ENCODE measurements at places on chromosomes 13 and 19.

DNA sequence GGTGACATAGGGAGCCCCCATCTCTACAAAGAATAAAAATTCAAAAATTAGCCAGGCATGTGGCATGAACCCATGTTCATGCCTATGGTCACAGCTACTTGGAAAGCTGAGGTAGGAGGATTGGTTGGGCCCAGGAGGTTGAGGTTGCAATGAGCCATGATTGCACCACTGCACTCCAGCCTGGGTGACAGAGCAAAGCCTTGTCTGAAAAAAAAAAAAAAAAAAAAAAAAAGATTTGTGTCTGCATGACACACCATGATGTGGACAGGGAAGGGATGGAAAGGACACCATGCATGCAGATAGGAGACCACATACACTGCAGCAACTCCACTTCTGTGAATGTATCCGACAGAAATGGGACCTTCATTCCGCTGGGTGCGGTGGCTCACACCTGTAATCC is 34.0 kb upstream of the HOMER3 start:
- DNase-seq: no peak

DNA sequence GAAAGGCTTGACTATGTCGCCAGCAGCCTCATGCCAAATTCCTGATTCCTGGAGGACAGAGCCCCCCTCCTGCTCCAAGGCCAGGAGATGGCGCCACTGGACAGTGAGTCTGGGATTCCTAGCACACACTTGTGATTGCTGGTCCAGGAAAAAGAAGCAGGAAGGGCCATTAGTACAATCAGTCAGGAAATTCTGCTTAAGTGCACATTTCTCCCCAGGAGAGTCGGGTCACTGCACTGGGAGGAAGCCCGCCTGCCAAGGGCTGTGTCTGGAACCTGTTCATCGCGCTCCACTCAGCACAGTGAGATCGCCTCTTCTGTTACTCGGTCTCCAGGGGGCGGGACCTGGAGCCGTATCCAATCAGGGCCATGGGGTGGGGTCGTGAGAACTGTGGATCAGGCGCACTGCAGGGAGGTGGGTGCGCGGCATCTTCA is 65.1 kb downstream of the ZNF823 start:
- DNase-seq: no peak

DNA sequence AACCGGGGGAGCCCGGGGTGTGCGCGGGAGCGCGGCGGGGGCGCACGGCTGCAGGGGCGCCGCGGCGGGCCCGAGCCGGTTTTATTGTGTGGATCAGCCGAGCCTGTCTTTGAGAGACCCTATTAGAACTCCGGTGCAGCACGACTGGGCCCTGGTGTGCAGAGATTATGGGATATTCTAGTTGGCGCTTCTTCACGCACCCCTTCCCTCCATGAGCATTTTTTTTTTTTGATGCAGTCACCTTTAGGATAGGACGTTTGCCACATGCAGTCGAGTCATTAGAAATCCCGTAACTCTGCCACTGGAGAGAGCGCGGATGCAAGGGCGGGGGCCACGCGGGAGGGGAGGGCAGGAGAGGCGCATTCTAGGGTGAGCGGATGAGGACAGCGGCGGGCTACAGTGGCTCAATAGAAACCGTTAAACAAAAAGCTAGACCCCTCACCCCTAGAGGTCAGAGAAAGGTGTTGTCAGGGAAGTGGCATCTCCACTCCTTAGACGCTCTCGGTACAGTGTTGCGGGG is 3.7 kb downstream of the FGF9 start:
- DNase-seq: no peak

- DNase-seq: no peak
Observed at GRCh38 chr13:64810750-64811149, 2419.4 kb downstream of the PCDH9 start.

GRCh38 chr19:41111750-41112295 is 2.4 kb upstream of the CYP2F1 start:
- DNase-seq: no peak

- peak; percentile 7 for DNase-seq
Observed at GRCh38 chr19:33143897-33144405, 12.0 kb downstream of the WDR88 start.

DNA sequence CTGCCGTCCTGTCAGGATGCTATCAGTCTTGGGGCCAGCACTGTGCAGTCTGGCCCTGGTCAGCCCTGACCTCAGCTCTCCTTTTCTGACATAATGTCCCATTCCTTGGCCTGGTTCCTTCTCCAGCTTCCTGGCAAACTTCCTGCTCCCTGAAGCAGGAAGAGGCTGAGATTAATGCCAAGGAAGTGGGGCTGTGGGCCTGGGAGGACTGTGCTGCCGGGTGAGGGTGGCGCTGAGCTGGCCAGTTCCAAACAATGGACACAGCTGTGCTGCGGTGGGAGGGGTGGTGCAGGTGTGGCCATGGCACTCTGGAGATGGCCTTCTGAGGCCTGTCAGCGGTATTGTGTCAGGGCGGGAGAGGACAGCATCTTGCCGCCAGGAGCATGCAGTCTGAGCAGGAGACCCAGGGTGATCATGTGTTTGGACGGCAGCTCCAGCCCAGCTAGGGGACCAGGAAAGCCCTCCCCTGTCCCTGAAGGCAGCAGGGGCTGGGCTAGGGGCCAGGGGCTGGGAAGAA is 30.9 kb downstream of the TUBA3C start:
- no peak for DNase-seq

- DNase-seq: no peak
Observed at GRCh38 chr13:97369261-97369893, 64.6 kb upstream of the RAP2A start.

GRCh38 chr13:19927117-19927748 is 31.3 kb upstream of the ZMYM2 start:
- no peak for DNase-seq
